Germinal center (tissue), 1 donor: ENCODE measurements at places on chromosomes 11 and 22.
A peak's percentile ranks its signal among the peaks of the same experiment; 100 is the strongest.

- no peak for DNase-seq
Observed at GRCh38 chr11:100525635-100526034, 161.5 kb upstream of the ARHGAP42 start.

DNA sequence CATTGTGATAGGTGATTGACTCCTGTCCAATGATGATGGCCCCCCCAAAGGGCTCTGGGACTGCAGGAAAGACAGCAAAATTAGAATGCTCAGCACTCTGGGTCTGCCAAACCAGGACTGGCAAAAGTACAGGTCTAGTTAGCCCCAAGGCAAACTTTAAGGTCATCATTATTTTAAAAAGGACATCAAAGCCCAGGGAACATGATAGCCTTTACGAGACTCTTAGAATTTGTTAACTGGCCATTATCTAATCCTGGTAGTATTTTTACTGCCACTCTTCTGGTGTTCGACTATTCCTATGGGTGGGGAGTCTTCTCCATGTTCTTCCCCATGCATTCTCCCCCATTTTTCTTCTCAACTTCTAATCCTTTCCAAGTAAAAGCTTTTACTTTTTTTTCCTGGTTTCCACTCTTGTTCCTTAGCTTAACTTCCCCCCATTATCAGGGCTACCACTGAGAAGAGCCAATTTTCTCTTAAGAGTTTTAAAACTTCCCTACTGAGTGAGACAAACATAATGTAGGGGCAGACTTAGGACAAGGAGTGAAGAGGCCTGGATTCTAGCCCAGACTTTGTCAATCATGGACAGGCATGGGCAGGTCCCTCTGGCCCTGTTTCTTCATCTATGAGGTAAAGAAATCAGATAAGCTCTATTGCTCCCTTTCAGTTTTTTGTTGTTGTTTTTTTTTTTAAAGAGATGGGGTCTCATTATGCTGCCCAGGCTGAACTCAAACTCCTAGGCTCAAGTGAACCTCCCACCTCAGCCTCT lies 7.1 kb downstream of the DDB1 start:
- no peak for DNase-seq

DNA sequence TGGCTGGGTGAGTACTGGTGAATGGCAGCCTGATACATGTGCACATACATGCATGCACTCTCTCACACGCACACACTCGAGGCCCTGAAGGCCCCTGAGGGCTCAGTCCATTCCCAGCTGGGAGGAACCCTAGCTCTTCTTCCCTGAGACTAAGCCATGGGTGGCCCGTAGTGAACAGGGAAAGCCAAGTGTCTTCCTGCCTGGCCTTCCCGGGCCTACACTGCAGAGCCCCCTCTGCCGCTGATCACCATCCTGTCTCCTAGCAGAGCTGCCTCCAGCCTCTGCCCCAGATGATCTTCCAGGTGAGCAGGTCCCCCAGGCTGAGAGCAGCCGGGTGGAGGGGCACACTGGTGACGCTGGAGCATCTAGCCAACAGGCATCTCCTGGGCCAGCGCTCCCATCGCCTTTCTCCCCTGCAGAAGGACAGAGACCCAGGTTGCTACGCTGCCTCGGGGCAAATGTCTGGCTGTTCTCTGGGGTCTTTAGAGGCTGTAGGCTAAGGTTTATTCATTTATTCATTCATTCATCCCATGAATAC lies 57.3 kb downstream of the CD82 start:
- DNase-seq: no peak

- no peak for DNase-seq
Observed at GRCh38 chr22:39179841-39180335, 27.4 kb upstream of the CBX7 start.

DNA sequence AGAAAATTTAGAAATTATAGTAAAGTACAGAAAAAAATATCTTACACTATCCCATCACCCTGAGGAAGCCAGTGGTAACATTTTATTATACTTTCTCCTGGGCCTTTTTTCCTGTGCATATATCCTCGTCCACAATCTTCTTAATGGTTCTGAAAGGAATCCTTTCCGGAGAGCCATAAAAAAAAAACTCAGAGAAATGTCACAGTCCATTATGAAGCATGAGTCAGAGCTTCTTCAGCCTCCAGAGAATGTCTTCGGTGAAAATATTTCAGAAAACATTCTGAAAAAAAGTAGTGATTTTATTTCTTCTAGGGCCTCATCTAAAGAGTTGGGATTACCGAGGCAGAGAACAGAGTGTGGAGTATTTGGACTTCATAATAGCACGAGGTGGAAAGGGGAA lies 163.4 kb downstream of the INSC start:
- no peak for DNase-seq

DNA sequence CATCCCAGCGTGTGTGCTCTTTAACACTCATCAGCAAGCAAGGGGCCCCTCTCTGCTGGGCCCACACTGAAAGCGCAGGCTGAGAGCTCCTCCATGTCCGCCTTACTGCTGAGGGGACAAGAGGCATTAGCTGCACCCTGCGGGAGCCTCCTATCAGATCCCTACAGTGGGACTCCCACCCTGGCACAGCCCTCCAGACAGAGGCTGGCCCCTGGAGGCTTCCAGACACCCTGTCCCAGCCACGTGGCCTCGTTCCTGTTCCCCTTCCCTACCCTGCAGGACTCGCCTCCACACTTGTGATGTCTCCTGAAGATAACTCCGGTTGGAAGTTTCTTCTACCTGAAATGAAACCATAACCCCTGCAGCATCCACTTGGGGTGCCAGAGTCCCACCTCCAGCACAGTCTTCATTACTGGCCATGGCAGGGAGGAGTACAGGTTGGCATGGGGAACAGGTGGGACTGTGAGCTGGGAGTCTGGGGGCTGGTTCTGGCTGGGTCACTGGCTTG lies 5.0 kb upstream of the SH3BP1 start:
- DNase-seq: no peak

- DNase-seq: no peak
Observed at GRCh38 chr11:48002561-48002960, 22.2 kb downstream of the PTPRJ start.

- DNase-seq: peak; percentile 20
Observed at GRCh38 chr11:83241291-83241946, 44.7 kb downstream of the CCDC90B start.

GRCh38 chr22:46350121-46350520 lies 14.6 kb downstream of the TRMU start:
- no peak for DNase-seq

- DNase-seq: no peak
Observed at GRCh38 chr22:46846150-46846831, 83.8 kb downstream of the TBC1D22A start.
